Muscle of arm (tissue), 14 donors: ENCODE measurements at places on chromosomes 3 and 15. TPM values are rescaled to one million over a fixed set of nuclear protein-coding genes. Genes with fewer than 3 reads are reported as not detected.

- peak; percentile 68 for DNase-seq
Observed at GRCh38 chr3:38039101-38039898, at the start of gene DLEC1. TSS of gene DLEC1 (plus strand) at chr3:38039208. CDS start at chr3:38039226, 18 bp downstream.

DNA sequence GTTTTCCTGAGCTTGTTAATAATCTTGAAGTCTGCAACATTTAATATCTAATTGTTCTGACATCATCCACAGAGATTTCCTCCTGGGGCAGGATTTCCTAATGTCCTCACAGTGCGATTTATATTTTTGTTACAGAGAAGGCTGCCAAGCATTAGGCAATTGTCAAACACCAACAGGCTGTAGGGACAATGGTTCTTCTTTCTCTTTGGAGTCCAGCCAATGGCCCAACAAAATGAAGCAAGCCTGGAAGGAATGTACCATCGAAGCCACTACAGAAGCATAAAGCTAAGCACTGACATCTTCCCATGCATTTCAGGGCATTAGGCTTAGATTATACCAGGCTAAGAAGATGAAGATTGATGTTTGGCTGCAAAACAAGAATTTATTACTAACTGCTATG lies 173.0 kb upstream of the FRMD4B start:
- peak; percentile 38 for DNase-seq

Gene P4HTM
- 7.9 TPM for polyA plus RNA-seq

GRCh38 chr15:82018201-82018600 lies 27.6 kb downstream of the MEX3B start:
- DNase-seq = no peak

Gene HCN4
- 0.01 TPM for polyA plus RNA-seq

Gene DNAJC13
- 38.1 TPM for polyA plus RNA-seq

DNA sequence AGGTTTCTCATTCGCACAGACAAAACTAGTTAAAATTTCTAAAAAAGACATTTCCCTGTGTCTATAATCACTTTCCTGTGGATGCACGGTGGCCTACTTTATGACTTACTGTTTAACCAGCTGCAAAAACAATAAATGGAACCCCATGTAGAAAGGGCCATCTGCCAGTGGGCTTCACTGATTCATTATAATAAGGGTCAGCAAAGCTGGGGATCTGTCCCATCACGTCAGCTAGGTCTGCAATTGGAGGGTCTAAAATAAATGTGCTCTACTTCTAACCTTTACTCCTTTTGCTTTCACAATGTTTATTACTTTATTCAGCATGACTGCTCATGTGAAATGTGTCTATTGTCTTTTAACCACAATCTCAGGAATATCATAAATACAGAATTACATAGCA lies 43.1 kb upstream of the NMD3 start:
- DNase-seq = no peak

DNA sequence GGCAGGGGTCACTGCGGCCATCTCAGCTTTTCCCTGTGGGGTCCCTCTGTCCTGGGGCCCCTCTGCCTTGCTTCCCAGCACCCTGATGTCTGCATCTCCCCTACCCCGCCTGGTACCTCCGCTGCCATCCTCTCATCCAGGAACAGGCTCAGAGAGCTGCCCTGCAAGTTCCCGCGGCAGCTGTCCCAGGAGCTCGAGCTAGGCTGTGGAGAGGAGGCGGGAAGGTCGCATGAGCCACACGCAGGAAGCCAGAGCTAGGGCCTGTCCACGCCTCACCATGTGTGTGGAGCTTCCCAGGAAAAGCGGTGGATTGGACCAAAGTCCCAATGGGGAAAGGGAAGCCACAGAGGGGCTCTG lies 12.5 kb downstream of the PLA2G4B start:
- no peak for DNase-seq

DNA sequence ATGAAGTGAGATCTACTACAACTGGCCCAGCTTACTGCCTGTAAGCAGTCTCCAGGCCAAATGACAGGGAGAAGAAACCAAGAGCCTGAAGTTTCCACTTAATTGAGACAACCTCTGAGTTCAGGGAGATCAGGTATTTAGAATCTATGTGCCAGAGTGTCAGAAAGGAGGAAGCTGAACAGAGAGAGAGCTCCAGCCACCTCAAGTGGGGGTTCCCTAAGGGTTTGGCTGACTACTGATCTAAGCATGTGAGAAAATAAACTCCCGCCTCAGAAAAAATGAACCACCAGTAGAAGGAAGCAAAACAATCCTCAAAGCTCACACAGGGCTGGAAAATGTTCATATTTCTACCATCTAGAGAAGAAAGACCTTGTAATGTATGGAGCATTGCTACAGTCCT lies 25.0 kb downstream of the ADAM10 start:
- DNase-seq = no peak

DNA sequence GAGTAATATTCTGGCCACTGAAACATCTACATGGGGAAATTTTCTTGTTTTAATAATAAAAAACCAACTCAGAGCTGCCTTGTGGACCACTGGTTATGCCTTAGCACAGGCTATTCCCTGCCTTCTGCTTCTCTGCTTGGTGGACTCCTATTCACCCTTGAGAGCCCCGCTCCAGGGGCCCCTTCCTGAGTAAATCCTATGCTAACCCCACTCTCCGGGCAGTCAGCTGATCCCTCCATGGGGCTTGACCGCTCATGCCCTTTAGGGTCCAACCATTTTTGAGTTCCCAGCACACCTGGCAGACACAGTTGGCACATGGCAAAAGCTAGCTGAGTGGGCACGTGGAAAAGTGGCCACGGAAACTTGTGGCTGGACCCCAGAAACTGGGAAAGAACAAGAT lies 38.2 kb downstream of the ATP2B2 start:
- no peak for DNase-seq

DNA sequence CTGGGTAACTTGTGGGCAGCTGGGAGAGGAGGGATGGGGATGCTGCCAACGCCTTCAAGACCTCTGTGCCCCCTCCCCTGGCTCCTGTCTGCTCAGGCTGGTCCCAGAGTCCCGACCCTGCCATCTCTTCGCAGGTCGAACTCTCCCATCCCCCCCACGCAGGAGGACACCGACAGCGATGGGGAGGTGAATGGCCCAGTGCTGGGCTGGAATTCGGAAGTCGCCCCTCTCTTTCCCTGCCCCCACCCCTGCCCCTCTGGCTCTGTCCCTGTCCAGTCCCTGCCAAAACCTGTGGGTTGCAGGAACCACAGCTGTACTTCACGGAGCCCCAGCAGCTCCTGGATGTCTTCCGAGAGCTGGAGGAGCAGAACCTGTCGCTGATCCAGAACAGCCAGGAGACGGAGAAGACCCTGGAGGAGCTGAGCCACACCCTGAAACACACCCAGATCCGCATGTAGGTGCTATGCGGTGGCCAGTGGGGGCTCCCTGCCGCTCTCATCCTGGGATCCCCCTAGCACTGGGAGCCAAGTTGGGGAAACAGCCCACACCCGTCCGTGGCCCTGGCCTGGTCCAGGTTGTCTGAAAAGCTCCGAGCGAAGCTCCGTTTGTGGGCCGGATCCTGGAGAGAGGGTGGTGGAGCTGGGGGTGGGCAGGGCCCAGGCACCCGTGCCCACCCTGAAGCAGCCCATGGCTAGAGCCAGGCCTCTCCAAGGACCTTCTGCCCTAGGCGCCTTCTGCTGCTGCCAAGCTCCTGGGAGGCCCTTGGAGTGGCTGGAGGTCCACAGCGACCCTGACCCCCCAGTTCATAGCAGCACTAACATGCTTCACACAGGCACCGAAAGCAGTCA lies 28.7 kb downstream of the CFAP100 start:
- DNase-seq = no peak

DNA sequence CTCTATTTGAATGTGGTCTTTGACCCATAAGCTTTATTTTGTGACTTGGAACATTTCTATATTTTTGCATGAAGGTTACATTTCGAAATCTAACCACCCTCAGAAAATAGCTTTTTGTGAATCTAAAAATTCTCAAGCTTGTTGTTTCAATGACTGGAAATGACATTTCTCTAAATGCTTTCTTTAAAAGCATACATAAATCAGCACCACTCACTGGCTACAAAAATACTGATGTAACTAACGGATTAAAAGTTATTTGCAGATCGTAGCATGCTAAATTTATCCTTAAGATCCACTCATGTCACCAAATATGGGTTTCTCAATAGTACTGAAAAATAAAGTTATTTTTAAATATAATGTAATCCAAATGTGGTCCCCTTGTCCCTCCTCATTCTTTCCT lies 55.2 kb upstream of the ACAN start:
- no peak for DNase-seq

- no peak for DNase-seq
Observed at GRCh38 chr3:72444656-72445223, 403.5 kb downstream of the SHQ1 start.

- DNase-seq = no peak
Observed at GRCh38 chr3:197490098-197491058, 65.4 kb downstream of the BDH1 start.

Gene ZNF80
- polyA plus RNA-seq = not detected

Gene CD200R1L
- polyA plus RNA-seq = not detected

Gene GOLGA6A
- not detected for polyA plus RNA-seq
